ENCODE measurements at places on chromosomes 6 and 20. TPM values are rescaled to one million over a fixed set of nuclear protein-coding genes. Genes with fewer than 3 reads are reported as not detected.

Gene GRIK2
- 0.83 TPM for total RNA-seq

Gene TRIM27
- 48.0 TPM for total RNA-seq

Gene GRM1
- total RNA-seq, result 0.06 TPM

Gene CCN2
- 164 TPM for total RNA-seq

Gene PARD6B
- total RNA-seq, result 6.3 TPM

Gene CDC5L
- total RNA-seq, result 26.2 TPM

Gene PXDC1
- 28.5 TPM for total RNA-seq

Gene CGA
- 0.72 TPM for total RNA-seq

Gene LRRN4
- not detected for total RNA-seq

Gene C6orf89
- total RNA-seq, result 90.2 TPM

Gene CRISP2
- total RNA-seq, result not detected

Gene TUBB2B
- total RNA-seq, result 2.1 TPM

Gene SPAG4
- 26.3 TPM for total RNA-seq

Gene OPRM1
- not detected for total RNA-seq

Gene TSHZ2
- total RNA-seq, result 87.0 TPM

Gene MMP24
- 1.3 TPM for total RNA-seq

Gene FRS3
- total RNA-seq, result 6.1 TPM

Gene TRIM15
- total RNA-seq, result not detected

Gene TMEM244
- total RNA-seq, result not detected

All from adrenal gland (tissue), 19 donors.